ENCODE measurements at places on chromosomes 2 and 18.

GRCh38 chr2:29270701-29271121 lies 155.5 kb downstream of the CLIP4 start:
- no peak for DNase-seq

GRCh38 chr2:141522048-141522447 lies 608.8 kb downstream of the LRP1B start:
- DNase-seq, result no peak

GRCh38 chr2:12728221-12728777 lies 11.6 kb downstream of the TRIB2 start:
- DNase-seq, result no peak

DNA sequence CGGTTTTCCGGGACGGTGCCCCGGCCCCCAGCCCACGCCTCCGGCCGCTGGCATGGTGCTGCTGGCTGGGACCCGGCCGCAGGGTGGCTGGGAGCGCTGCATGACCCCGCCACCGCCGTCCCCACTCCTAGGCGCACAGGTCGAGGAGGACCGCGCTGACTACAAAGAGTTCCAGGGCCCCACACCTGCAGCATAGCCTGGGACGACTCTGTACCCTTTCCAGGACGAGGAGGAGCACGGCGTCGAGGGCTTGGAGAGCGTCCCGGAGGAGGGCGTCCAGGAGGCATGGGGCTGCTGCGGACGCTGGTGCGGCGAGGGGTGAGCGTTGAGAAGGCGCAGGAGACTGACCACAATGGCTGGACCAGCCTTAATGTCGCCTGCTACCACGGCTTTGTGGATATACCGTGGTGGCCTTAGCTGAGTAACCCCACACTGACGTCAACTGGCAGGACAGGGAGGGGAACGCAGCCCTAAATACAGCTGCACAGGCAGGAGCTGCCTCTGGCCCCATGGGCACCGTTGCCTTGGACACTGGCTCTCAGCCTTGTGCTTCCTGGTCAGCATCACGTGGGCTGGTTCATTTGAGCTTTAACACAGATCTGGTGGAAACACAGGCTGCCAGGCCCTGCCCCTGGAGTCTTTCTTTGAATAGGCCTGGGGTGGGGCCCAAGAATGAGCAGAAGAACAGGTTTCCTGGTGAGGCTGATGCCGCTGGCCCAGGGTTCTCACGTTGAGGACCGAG lies 40.9 kb upstream of the TRIM43B start:
- DNase-seq, result no peak

GRCh38 chr18:42131066-42131929 lies 176.3 kb downstream of the PIK3C3 start:
- no peak for DNase-seq

DNA sequence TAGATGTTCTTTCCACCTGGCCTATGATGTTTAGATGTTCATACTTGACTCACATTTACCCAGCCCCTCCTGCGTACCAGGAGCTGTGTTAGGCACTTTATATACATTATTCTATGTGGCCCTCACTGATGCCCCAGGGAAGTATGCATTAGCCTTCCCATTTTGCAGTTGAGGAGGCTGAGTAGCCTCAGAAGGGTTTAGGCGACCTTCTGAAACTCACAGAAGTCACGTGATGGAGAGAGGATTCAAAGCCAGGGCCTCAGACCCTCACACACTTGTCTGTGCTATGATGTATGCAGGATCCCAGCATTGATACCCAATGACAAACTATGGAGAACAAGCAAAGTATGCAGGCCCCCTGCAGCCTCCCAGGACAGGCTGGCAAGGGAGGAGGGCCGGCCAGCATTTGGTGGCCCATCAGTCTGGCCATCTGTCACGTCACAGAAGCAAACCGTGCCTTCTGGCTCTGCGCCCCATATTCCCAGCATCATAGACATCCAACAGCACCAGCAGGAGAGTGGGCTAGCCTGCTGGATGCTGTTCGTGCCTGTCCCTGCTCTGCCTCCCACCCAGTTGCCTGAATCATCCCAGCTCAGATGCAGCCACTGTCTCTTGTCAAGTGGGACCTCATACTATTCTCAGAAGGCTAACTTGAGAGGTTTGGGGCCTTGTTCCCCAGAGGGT lies 33.6 kb downstream of the EHD3 start:
- no peak for DNase-seq

DNA sequence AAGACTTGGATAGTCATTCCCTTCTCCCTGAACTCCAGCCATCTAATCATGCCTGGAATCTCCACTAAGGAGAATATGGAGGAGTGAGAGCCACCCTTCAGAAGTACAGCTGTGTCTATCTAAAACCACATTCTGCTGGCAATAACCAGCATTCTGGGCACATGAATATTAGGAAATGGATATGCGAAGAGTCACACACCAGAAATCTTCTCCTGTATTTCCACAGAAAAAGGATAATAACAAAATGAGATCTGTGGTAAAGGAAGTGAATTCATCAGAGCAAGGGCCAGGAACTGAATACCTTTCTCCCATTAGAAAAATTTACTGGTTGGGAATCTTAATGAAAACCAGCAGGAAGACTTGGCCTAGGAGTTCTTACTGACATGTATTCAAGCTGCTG lies 218.8 kb downstream of the SCG2 start:
- no peak for DNase-seq

DNA sequence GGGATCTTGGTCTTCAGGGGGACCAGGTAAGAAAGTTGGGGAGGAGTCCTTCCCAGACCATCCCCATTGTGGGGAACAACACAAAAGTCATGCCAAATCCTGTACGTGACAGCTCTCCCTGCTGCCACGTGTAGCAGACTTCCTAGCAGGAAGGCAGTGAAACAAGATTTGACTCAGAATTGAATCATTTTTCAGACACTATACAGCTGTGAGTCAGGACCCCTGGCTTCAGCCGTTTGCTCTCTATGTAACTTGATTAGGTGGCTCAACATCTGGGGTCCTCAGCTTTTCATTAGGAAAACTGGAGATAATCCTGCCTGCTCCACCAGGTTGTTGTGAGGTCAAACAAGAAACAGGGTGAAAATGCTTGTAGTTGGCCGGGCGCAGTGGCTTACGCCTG lies 32.9 kb upstream of the PDCL3 start:
- DNase-seq, result no peak

DNA sequence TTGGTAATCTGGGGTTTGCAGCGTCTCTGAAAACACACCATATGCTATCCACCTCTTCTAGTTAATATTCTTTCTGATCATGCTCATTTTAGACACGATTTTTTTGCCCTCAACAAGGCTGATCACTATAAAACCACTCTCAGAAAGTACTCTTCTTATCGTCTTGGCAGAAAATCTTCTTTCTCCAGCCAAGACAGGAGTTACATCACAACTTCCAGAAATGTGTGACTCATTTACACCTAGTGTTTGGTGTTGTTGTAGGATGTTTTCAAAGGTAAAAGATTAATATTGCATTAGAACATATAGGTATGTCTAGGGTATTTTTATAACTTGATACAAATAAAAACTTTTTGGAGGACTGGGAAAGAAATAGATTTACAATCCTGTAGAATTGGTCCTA lies 138.5 kb upstream of the NETO1 start:
- no peak for DNase-seq

GRCh38 chr18:70636991-70637390 lies 348.1 kb downstream of the SOCS6 start:
- no peak for DNase-seq

GRCh38 chr2:196372811-196373664 lies 201.7 kb upstream of the STK17B start:
- DNase-seq, result no peak

GRCh38 chr2:88168386-88168785 lies 1.8 kb upstream of the THNSL2 start:
- DNase-seq, result no peak

DNA sequence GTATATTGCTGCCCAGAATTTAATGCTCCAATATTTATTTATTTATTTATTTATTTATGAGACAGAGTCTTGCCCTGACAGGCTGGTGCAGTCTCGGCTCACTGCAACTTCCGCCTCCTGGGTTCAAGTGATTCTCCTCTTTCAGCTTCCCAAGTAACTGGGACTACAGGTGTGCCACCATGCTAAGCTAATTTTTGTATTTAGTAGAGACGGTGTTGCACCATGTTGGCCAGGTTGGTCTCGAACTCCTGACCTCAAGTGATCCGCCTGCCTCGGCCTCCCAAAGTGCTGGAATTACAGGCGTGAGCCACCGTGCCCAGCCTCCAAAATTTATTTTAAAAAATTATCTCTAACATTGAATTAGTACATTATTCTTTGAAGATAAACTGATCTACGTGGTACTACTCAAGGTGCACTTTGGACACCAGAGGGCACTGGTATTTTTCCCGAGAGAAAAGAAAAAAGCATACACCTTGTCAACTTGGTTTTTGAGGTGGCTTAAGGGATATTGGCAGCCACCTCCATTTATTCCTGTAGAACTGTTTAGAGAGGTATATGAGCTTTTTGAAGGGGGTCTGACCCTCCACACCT lies 1.4 kb upstream of the IDH1 start:
- DNase-seq, result no peak

GRCh38 chr2:85247610-85248009 lies 80.2 kb downstream of the TGOLN2 start:
- DNase-seq, result no peak

DNA sequence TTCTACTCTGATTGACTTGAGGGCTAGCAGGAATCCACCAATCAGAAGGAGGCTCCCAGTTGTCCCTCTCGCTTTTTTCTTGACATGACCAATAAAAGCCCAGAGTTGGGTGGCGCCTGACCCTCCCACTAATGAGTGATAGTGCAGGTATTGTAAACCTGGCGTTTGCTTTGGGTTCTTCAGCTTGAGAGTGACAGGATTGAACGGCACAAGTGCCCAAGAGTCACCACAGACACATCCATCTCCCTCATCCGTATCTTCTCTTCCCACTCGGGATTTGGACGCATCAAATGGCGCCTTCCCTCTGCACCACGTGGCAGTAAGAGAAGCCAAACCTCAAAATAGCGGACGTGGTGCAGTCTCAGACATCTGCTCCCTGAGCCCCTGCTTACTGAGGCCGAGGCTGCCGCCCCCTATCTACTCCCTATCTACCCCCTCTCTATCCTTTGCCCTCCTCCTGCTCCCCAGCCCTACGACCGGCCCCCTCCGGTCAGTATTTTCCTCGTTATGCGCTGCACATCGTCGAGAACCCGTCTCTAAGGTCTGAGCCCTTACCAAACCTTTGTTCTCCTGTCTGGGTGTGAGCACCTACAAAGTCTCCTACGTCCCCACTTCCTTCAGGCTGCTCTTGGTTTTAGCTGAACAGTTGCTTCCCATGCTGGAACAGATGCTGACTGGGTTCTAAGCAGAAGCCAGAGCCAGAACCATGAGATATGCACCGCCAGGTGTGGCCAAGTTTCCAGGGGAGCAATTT lies 881 bp upstream of the FAM161A start:
- DNase-seq, result peak; percentile 78

- DNase-seq, result no peak
These were observed 261.3 kb downstream of the CLIP4 start for GRCh38 chr2:29376541-29376940.

DNA sequence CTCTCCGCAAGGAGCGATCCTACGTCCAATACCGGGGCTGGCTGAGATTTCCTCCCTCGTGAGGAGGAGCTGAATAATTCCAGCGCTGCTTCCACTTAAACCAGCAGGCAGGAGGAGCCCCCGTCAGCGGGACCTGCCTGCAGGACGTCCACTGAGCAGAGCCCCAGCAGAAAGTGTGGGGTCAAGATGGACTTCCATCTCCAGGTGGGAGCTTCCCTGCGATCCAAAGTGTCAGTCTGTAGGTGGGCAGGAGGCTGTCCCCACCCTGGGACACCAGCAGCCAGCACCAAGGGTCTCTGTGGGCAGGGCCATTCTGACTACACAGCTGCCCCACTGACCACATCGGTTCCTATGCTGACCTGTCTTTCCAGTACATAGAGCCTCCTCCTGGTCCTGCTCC lies 462 bp upstream of the OTOS start:
- DNase-seq, result no peak

DNA sequence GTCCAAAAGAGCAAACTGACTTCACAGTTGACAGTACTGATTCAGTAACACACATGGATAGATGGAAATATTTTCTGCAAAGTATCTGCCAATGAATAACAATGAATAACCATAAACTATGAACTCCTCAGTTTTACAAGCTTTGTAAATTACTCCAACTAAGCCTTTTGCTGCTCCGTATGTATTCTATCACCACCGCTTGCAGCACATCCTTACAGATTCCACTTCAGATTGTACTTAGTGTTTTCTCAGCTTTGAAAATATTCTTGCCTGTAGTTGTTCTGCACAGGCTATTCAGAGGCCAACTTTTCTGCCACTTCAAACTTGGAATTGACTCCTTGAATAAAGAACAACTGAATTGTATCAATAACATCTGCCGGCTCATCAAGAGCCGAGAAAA lies 36.2 kb downstream of the TLK1 start:
- no peak for DNase-seq

DNA sequence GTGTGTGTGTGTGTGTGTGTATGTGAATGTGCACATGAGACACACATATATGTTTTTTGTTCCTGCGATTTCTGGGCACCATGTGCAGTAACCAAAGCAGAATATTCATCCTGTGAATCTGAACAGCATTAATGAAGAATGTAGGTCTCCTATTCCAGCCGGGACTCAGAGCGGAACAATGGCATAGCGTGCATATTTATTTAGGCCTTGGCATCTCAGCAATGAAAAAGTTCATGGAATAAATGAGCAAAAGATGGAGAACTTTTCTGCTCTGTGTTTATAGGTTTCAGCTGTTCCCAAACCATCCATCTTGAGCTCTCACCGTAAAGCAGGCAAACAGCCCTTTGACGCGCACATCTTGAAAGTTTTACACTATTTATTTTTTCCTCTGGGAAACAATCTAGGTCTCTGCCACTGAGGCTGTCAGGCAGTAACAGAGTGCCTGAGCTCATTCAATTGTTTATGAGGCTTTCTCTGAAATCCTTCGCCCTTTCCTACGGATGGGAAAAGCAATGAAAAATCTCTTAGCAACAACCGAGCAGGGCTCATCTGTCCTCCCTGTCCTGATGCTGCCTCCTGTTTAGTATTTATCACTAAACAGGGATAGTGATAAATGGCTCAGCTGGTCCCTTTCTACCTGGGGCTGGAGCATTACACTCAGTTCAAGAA lies 146.2 kb upstream of the MSH6 start:
- DNase-seq, result no peak

DNA sequence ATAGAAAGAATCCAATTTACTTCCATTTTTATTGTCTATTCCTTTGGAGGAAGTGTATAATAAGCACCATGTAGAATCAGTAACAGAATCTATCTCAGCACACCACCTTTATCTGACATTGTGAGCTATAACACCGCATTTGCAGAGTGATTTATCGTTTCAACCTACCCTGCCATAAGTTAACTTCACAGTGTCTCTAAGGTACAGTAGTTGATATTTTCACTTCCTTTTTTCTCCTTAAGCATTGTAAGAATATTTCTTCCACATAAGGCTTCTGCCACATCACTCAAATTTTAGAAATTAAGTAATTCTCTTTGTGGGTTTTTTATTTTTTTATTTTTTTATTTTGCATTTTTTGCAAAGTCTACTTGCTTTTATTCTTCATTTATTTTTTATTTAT lies 107.1 kb downstream of the TMX3 start:
- DNase-seq, result no peak

Data from stimulated activated CD8-positive, alpha-beta memory T cell treated with anti-CD3 and anti-CD28 coated beads, Interleukin-4, amount 100 ng/mL, for 4 hours (primary cell).